ENCODE measurements at places on chromosomes 13 and 19. TPM values are rescaled to one million over a fixed set of nuclear protein-coding genes. Genes with fewer than 3 reads are reported as not detected.

DNA sequence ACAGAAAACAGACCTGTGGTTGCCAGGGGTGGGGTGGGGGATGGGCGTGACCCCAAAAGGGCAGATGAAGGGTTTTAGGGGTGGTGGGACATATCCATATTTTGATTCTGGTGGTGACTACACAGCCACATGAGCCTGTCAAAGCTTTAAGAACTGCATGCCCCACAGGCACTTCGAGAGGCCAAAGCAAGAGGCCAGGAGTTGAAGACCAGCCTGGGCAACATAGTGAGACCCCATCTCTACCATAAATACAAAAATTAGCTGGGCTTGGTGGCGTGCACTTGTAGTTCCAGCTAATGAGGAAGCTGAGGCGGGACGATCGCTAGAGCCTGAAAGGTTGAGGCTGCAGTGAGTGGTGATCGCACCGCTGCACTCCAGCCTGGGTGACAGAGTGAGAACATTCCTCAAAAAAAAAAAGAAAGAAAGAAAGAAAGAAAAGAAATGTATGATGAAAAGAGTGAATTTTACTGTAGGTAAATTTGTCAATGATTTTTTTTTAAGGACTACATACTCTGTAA, 18.9 kb upstream of the BCL3 start:
- DNase-seq, result no peak

DNA sequence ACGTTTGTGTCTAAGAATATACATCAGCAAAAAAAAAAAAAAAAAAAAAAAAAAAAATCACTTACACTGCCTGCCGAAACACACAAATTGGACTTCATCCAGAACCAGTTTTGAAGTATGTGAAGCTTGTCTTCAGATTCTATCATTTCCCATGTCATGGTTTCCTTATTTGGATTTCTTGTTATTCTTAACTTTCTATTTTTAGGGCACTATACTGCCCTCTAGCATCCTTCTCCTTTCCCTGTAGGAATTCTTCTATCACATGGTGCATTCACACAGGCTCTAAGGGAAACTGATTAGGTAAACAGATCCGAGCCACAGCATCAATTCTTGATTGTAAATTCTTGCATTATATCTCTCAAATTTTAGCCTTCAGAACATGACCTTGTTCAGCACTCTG, 1507.5 kb downstream of the OLFM4 start:
- no peak for DNase-seq

GRCh38 chr13:45238945-45239795, 38.3 kb upstream of the KCTD4 start:
- DNase-seq, result no peak

DNA sequence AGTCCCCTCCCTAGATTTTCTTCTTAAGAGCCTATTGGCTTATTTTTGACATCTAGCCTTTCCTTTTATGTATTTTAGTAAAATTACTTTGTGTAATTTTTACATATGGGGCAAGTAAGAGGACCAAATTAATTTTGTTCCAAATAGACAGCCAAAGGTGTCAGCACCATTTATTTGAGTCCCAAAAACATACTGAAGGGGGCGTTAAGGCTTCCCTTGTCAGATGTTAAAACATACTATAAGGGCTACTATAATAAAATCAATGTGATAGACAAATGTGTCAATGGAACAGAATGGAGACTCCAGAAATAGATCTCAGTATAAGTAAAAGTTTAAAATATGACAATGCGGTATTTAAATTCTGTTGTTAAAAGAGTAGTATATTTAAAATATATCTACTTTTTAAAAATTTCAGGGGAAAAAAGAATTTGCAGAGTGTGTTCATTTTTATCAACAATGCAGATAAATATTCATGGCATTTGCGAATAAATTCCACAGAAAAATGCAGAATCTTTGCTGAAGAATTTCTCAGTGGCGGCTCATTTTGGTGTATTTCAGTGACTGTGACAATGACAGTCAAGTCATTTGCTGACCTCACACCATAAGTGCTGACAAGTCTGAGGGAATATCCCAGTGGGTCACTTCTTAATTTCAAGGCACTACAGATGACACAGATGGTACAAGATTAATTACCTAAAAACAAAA, 133.7 kb downstream of the MTUS2 start:
- no peak for DNase-seq

DNA sequence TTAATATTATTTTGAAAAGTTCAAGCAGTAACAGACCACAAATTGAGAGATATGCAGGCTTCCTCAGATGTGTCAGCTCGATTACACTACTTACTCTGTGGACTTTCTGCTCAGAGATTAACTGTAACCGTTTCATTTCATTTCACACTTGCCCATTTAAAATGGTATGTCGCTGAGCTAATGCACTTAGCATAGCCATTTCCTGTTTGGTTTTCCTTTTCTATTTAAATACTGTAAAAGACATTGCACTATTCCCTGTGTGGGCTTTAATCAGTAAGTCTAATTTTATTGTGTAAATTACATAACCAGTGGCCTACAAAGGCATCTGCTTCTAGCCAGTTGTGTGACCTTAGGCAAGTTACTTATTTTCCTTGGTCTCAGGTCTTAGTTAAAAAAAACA, 237.6 kb downstream of the LACC1 start:
- DNase-seq, result no peak

Gene ADAMTSL5
- total RNA-seq, result under 0.01 TPM

DNA sequence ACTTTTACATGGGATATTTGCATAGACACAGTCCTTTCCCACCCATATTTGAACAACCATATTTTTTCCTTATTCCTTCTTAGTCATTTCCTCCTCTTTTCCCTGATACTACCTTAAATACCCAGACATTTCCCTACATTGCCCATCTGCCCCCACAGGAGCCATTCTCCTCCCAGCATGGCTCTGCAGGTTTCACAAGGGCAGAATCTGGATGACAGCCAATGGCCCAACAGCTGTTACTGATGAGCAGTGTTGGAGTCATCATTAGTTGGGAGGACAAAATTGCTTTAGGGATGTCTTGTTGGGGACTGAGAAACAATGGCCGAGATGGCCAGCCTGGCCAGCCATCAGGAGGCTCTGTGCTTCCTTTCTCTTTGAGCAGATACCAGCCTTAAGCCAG, 209.5 kb downstream of the KLF5 start:
- no peak for DNase-seq

All from frontal cortex (tissue), 4 donors.